T-helper 2 cell (primary cell): ENCODE measurements at places on chromosomes 3 and 15.

GRCh38 chr3:157423337-157423736 is 13.3 kb upstream of the PTX3 start:
- DNase-seq: no peak

DNA sequence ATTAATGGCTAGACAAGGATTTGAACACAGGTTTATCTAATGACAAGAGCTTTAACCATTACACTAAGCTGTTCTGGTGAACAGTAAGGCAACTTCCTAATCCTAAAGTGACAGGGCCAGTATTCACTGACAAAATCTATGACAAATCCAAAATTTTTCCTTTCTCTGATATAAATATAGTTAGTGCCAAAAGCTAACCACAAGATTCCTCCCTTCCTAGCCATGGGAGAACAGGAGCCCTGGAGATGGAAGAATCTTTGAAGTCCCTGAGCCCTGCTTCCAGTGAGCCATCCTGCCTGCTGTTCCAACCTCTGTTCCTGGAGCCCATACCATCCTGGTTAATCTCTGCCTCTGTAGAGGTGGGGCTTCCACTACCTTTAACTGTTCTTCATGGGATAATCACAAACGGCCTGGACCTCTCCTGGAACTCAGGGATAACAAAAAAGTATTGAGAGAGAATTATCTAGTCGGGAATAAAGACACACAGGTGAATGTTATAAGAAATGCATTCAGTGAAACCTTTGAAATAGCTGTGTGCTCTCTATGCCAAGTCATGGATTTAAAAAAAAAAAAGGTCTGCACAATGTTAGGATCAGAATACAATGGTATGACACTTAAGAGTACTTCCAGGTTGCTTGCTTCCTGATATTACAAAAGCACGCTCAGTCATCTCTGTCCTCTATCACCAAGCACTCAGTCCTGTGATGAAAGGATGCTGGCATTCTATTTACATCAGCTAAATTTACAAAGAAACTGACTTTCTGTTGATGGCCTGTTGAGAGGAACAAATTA is 235.8 kb downstream of the SUCLG2 start:
- DNase-seq: no peak

DNA sequence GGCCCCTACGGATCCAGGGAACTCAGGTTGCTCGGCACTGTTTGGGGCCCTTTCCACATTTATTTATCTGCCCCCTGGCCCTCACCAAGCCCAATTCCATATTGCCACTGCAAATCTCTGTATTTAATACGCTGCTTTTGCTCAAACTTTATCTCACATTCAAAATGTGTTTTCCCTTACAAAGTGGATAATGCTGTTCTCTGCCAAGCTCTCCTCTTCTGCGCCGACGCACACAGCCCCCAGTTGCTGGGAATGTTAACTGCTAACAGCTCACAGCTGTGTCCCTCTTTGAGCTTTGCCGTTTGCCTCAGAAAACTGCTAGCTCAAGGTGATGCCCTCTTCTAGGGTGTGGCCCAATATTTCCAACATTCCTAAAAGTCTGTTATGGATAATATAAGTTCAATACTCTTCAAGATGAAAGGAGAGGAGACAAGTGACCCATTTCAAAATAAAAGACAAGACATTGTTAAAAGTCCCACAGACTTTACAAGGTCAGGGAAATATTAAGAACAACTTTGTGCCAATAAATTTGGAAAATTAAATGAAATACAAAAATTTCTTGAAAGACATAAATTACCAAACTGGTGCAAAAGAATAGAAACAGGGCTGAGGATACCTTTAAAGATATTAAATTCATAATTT is 12.6 kb upstream of the FBN1 start:
- no peak for DNase-seq

DNA sequence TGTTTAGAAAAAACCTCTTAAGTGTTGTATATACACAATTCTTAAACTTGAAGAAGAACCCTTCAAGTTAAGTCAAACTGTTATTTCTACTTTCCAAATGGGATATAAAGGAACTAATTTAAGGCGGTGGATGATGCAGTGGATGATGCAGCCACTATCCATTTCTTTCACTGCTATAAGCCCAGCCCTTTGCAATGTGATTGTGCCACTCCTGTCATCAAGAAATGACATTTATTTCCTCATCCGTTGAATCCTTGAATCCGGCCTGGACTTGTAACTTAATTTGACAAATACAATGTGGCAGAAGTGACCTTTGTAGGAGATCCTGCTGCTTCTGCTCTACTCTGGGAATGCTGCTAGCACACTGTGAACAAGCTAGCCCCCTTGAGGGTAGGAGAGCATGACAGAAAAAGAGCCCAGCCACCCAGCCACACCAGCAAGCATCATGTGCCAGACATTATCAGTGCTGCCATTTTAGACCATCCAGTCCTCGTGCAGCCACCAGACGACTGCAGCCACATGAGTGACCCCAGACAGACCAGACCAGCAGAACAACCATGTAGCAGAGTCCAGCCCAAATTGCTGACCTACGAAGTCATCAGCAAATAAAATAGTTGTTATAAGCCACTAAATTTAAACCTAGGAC is 47.4 kb downstream of the UACA start:
- DNase-seq: no peak

DNA sequence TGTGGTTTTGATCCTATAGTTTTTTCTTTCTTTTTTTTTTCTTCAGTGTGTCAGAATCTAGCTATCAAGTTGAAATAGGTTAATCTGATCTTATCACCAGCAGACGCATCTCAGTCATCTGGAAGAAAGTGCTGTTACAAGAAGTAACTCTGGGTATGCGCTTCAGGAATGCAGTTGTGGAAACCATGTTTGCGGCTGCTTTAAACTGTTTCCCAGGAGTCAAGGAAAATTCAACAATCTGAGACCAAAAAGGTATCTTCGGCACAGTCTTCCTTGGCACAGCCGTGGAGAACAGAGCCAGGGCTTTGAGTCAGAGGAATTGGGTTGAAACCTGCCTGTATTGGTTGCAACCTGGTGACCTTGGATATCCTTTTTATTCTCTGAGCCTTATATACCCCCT is 59.9 kb downstream of the CD47 start:
- no peak for DNase-seq

DNA sequence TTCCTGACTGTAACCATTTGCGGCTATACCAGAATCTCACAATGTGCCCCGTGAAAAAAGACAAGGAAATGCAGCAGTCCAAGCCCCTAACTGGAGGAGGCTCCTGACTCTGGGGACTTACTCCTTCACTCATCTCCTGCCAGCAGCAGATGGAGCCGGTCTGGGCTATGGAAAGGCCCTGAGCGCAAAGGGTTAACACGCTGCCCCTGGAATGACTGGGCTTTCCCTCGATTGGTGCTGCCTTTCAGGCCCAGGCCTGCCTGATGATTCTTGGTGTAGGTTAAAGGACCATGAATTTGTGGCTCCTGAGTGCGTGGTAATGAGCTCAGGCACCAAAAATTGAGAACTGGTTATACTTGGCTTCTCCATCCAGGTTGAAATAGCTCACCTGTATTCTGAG is 42.3 kb upstream of the GALNT15 start:
- DNase-seq: no peak
